ENCODE measurements at places on chromosomes 16 and 17.

DNA sequence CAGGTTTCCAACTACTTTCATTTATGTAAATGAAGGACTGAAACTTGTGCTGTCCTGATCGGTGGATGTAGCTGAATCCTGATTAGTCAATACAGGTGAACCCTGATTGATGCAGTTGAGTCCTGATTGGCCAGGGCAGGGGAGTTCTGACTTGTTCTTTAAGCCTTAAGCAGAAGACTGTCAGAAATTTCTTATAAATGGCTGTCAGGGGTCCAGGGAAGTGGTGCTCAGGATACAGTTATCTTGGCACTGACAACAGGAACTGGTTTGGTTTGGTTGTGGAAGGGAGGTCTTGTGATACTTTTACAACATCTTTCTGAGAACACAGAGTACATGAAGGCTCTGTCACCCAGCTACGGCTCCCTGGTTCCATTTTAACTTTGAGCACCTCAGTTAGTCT, 132.1 kb downstream of the KCNJ12 start:
- no peak for DNase-seq

DNA sequence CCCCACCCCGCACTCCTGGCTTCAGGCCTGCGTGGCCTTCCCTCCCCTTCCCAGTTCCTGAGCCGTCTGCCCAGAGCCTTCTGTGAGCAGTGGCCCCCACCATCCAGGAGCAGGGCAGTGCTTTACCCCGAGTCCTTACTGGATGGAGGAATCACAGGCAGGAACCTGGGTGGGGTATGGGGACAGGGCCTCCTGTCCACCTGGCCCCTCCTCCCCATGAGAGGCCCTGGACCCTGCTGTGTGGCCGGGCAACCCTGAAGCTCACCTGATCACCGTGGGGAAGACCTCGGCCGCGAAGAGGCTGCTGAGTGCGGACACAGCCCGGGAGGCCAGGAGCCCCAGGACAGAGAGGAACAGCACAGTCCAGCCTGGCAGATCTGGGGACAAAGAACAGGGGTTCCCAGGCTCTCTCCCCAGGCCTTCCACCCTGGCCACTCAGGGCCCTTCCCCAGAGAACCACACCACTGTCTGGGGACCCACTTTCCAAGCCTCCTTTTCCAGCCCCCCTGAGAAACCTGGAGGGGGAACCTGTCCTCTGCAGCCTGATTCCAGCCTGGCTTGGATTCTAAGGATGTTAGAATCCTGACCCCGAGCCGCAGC, 3.2 kb downstream of the SLC22A31 start:
- no peak for DNase-seq

GRCh38 chr16:21222495-21223337, 10.8 kb upstream of the ANKS4B start:
- DNase-seq: no peak

GRCh38 chr16:27154705-27155521, 48.4 kb upstream of the KDM8 start:
- peak; percentile 48 for DNase-seq

GRCh38 chr16:51041546-51041945, 109.5 kb downstream of the SALL1 start:
- DNase-seq: no peak
